ENCODE measurements at places on chromosomes 11 and 22. TPM values are rescaled to one million over a fixed set of nuclear protein-coding genes. Genes with fewer than 3 reads are reported as not detected.

- DNase-seq: peak; percentile 57
Observed at GRCh38 chr11:122108192-122108799, 7.7 kb downstream of the BLID start.

DNA sequence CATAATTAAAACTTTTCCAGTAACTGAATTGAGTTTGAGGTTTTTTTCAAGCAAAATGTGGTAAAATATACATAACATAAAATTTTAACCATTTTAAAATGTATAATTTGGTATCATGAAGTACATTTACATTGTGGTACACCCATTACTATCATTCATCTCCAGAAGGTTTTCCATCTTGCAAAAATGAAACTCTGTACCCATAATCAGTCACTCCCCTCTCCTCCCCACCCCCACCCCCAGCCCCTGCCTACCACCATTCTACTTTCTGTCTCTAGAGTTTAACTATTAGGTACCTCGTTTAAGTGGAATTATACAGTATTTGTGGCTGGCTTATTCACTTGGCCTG lies 63.7 kb downstream of the MICAL2 start:
- no peak for DNase-seq

GRCh38 chr11:95443386-95443785 lies 212.4 kb upstream of the SESN3 start:
- DNase-seq: no peak

DNA sequence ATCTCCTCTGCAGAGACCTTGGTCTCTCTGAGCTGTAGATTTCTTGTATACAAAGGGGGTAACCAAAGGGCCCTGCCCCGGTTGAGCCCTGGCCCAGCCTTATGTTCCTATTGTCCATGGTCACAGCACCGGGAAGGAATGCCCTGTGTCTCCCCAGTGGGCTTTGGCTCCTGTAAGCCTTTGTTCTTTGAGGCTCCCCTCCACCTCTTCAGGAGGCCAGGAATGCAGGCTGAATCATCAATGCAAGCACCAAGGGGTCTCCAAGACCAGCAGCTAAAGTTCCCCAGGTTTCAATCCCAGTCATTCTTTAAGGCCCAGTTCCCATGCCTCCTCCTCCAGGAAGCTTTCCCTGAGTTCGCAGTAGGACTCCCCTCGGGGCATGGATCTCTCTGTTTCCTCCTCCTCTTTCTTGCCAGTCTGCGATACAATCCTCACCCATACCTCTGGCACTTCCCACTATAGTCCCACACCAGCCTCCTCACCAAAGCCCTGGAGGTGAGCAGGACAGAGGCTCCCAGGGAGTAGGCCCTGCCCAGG lies 29.2 kb upstream of the KLHL35 start:
- no peak for DNase-seq

GRCh38 chr11:76205252-76206076 lies 838 bp downstream of the WNT11 start:
- DNase-seq: no peak

GRCh38 chr11:7696424-7696823 lies 9.9 kb downstream of the OVCH2 start:
- DNase-seq: no peak

GRCh38 chr11:17407575-17407974 lies 19.1 kb upstream of the KCNJ11 start:
- DNase-seq: no peak

- no peak for DNase-seq
Observed at GRCh38 chr11:2590965-2591754, 108.6 kb downstream of the KCNQ1OT1 start.

- no peak for DNase-seq
Observed at GRCh38 chr11:106329273-106330018, 252.0 kb downstream of the AASDHPPT start.

- no peak for DNase-seq
Observed at GRCh38 chr11:114129142-114129541, 69.6 kb downstream of the ZBTB16 start.

DNA sequence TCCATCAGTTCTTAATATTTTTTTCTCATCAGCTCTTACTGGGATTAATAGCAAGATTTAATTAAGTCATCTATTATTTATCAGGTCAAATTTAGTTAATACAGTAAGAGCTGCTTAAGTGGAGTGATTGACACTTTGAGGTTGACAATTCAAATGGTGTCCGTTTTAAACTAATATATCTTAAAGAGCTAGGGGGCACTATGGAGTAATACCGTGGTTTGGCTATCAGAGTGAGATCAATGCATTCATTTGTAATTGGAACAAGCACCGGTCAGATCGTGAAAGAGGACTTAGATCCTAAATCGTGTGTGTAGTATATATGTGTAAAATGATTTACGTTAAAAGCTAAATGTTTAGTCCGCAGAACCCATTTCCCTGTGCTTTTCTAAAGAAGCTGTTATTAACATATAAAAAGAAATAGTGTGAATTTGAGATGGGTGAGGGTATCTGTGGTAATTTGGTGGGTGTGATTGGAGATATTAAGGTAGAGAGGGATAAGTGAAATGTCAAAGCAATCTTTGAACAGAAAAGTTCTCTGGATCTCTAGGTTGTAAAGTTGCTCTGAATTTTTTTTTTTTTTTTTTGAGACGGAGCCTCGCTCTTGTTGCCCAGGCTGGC lies 2.3 kb downstream of the SIK2 start:
- DNase-seq: peak; percentile 48

DNA sequence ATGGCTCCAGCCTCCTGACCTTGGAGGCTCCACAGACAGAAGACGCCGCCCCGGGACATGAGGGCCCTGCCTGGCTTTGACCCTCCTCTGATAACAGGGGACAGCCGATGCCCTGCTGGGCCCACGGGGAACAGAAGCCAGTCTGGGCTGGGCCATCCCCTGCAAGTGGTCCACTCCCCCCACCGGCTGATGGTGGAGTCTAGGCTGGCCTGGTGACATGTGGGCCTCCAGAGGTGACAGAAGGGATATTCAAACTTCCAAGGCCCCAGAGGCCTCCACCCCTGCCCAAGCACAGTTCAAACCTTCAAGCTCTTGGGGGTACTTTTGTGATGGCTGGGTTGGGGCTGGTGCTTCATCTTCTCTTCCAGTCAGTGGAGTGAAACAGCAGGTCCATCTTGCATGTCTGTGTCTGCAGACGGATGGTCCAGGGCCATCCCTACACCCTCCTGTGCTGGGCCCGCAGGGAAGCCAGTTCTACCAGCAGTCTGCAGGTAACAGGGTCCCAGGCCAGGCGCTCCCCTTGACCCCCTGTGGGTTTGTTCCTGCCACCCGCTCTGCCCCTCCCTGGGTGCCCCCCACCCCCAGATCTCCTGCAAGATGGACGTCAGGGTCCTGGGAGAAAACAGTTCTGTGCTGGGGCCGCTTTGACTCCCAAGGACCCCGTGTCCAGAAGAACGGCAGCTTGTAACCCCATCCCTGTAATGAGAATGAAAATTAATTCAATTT lies 929.9 kb downstream of the BRD1 start:
- DNase-seq: no peak

DNA sequence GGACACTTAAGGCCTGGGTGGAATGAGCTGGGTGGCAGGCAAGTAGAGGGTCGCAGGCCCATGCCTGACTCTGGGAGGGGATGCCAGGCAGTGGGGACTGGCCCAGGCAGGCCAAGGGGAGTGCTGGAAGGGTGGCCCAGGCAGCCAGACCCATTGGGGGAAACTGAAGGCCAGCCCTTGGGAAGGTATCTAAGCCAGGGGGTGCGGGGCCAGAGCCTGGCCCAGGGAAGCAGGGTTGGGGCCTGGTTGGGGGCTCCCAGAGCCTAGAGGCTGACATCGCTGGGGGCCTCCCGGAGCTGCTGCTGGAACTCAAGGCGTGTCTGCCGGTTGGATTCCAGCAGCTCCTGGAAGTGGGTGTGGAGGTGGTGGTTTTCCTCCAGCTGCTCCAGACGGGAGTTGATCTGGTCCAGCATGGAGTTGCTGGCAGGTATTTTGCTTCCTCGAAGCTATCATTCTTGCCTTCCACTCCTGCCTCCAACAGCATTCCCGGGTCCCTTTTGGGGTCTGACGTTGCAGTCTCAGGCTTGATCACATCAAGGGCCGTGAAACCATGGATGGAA lies 35.3 kb upstream of the XBP1 start:
- no peak for DNase-seq

DNA sequence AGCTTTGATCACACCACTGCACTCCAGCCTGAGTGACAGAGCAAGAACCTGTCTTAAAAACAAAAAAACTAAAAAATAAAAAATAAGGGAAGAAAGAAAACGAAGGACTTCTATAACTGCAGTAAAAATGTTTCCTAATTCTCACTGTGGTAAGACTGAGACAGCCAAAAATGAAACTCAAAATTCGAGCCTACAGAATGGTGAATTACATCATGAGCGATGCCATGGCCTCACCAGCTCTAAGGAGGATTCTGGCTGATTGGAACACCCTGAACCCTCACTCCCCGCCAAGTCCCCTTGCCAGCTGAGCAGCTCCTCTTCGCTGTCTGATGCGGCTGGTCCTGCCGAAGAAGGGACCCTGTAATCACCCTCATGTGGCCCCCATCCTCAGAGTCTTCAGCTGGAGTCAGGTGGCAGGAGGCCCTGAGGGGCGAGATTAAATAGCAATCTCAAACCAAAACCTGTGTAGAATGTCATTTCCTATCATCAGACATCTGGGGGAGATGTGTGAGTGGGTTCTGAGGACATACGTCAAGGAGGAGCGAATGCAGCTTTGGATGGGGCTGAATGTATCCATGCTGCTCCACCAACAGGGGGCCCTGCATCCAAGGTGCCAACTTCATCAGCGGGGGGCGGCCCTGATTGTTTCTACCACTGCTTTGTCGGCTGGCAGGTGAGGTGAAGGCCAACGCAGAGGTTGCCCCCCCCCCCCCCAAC lies 29.2 kb downstream of the PDGFB start:
- DNase-seq: peak; percentile 35

DNA sequence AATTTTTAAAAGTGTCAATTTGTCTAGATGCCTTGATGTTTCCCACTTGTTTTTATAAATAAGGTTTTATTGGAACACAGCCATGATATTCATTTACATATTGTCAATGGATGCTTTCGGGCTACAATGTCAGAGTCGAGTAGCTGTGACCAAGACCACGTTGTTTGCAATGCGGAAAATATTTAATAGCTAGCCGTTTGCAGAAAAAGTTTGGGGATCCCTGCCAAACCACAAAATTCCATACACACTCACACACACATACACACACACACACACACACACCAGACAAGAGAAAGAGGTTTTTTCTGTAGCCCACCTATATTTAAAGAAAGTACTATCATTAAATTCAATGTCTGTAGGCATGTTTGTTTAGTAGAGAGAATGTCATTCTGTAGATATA lies 58.3 kb downstream of the TYR start:
- DNase-seq: no peak

GRCh38 chr11:26027887-26028286 lies 304.0 kb upstream of the ANO3 start:
- DNase-seq: no peak

DNA sequence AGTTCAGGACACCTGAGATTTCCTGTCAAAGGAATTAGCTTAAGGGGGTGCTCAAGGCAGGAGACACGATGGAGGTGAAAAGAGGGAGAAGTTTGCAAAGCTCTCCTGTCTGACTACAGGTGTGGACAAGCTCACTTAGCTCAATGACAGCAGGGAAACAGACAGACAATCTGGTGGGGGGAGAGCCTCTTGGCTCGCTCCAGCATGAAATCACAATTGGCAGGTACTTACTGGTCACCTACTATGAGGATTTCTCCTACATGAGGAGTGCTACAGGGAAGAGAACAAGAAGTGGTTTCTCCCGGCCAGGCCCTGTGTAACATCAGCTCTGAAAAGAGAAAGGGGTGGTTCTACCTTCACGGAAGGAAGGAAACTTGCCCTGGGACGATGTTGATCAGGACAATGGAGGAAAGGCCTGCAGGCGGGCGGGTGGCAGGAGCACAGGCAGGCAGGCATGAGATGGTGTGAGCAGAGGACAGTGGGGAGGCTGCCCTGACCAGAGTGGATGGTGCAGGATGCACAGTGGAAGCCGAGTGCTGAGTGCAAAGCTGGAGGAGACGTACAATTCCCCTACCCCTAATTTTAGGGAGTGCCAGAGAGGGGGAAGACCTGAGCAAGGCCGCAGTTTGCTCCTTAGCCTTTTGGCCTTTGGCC lies 57.9 kb upstream of the CRTAM start:
- DNase-seq: no peak

DNA sequence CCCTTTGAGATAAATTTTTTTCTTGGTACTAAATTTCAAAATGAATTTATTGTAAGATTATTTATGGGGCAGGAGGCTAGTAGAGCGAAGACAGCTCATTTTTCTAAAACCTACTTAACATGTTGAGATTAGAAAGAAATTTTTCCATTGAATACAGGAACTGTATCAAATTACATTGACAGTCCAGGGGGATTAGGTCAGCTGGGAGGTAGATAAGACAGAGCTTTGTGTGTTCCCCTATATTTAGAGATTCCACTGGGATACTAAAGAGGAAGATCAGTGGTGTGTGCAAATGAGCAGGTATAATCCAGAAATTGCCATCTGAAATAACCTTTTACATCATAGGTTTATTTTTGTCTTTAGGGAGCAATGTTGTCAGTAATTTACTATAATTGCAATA lies 32.1 kb downstream of the ENDOD1 start:
- DNase-seq: no peak

- DNase-seq: no peak
Observed at GRCh38 chr11:69435161-69435986, 46.1 kb upstream of the LINC01488 start.

GRCh38 chr11:59176330-59176729 lies 4.4 kb downstream of the DTX4 start:
- DNase-seq: no peak

GRCh38 chr11:86063536-86063935 lies 5.3 kb downstream of the PICALM start:
- DNase-seq: no peak

GRCh38 chr22:43743131-43743530 lies 69.0 kb downstream of the EFCAB6 start:
- DNase-seq: no peak

- DNase-seq: no peak
Observed at GRCh38 chr11:74282421-74282820, 29.0 kb downstream of the P4HA3 start.

GRCh38 chr11:92552942-92553341 lies 328.3 kb downstream of the FAT3 start:
- no peak for DNase-seq

DNA sequence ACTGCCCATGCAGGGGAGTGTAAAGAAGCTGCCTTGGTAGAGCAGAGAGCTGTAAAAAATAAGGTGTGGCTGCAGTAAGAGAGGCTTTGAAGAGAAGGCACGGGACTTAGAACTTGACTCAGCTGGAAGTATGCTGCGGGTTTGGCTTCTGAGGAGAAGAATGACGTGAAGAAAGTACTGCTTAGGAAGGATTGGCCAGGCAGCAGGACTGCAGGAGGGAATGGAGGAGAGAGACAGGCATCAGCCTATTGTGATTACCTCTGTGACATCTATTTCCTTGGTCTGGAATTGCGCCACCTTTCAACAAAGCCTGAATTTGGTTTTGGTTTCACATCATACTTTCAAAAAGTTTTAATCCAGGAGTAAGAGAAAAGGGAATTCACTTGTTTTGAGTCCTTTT lies 22.5 kb downstream of the PRRG4 start:
- DNase-seq: no peak

PRRG4 gene
- total RNA-seq: 5.4 TPM

OR8H2 gene
- total RNA-seq: not detected

MGAT3 gene
- total RNA-seq: 0.20 TPM

NTM gene
- total RNA-seq: not detected

PRG3 gene
- not detected for total RNA-seq

CNTF gene
- 2.3 TPM for total RNA-seq

All from HCT116 (cell line).